ENCODE measurements at places on chromosomes 2 and 18.

DNA sequence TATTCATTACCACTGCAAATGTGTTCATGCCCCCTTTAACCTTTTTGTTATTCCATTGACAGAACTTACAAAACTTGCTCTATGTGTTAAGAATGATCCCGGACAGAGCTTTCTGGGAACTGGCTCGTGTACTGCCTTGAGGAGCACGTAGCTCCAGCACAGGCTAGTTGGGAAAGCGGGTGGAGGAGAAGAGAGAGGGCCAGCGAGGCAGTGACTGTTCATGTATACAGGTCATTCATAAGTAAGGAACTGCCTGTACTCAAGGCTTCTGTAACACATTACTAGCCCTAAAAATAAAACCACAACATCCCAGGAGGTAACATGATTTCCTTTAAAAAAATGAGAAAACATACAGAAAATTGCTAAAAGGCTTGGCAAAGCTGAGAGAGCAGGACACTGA, 109.0 kb downstream of the STK39 start:
- 0 out of 2 replicates have a peak, but pooled peaks cover 2% of the 10 kb centered on the region for H3K4me1 ChIP-seq
- no peaks in the 10 kb centered on the region for H3K27me3 ChIP-seq
- DNase-seq, result no peak
- no peak overlapping the region for H3K27ac ChIP-seq
- no peaks in the 10 kb centered on the region for H3K36me3 ChIP-seq

DNA sequence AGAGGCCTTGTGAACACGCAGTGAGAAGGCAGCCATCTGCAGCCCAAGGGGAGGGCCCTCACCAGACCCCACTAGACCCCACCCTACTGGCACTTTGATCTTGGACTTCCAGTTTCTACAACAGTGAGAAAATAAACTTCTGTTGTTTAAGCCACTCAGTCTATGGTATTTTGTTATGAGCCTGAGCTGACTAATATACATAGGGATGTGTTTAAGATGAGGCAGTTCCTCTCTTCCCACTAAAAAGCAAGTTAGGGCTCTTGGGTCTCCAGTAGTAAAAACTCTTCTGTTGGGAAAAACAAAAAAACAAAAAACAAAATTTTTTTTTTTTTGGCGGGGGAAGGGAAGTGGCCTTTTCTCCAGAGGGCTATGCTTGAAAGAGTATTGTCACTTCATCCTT, 233.2 kb upstream of the SMAD7 start:
- H3K4me1 ChIP-seq, result no peaks in the 10 kb centered on the region
- no peak overlapping the region for H3K27ac ChIP-seq
- DNase-seq, result no peak
- no peak overlapping the region for H3K4me3 ChIP-seq
- H3K27me3 ChIP-seq, result no peaks in the 10 kb centered on the region

GRCh38 chr2:57460396-57461276, 586.0 kb upstream of the VRK2 start:
- H3K4me1 ChIP-seq, result no peaks in the 10 kb centered on the region
- H3K4me3 ChIP-seq, result no peak overlapping the region
- DNase-seq, result no peak
- H3K27ac ChIP-seq, result no peak overlapping the region
- H3K36me3 ChIP-seq, result no peaks in the 10 kb centered on the region

- 0 out of 2 replicates have a peak, but pooled peaks cover 2% of the 10 kb centered on the region for H3K4me1 ChIP-seq
- H3K4me3 ChIP-seq, result no peak overlapping the region
- no peak for DNase-seq
- no peaks in the 10 kb centered on the region for H3K36me3 ChIP-seq
Measured at GRCh38 chr2:168599738-168600137, 143.7 kb downstream of the CERS6 start.

- H3K4me3 ChIP-seq, result no peak overlapping the region
- H3K27ac ChIP-seq, result no peak overlapping the region
Measured at GRCh38 chr2:18349421-18349820, 211.0 kb downstream of the RDH14 start.
